Hematopoietic multipotent progenitor cell treated with erythropoietin and hydrocortisone succinate and interleukin-3 and kit ligand, for 6 days (in vitro differentiated cells): ENCODE measurements at places on chromosomes 1 and 21.

- DNase-seq: no peak
Observed at GRCh38 chr1:201706109-201706508, 122.8 kb upstream of the IPO9 start.

- no peak for DNase-seq
Observed at GRCh38 chr21:25494804-25495203, 112.5 kb downstream of the MRPL39 start.

DNA sequence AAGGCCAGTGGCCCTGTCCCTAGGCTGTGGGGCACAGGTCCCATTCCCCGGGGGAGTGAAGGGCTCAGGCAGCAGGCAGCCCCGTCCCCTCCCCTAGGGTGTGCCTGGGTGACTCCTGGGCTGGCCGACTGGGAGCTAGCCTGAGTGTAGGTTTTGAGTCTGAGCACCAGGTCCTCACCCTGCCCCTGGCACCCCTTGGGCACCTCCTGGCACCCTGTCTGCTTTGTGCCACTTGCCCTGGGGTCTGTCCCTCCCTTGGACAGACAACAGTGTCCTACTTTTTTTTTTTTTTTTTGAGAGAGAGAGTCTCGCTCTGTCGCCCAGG is 24.2 kb downstream of the RRP1 start:
- DNase-seq: no peak

DNA sequence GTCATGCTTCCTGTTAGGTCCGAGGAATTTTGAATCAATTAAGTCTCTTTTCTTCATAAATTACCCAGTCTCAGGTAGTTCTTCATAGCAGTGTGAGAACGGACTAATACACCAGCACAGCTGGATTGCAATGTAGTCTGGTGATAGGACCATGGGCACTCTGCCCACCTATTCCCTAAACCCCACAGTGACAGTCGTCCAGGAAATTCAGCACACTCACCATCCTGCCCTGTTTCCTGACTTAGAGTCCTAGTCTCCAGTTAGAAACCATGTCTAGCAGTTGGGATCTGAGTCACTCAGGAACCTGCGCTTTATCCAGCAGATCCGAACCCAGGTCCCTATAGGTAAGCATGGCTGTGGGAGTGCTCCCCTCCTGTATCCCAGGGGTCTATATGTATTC is 149.3 kb upstream of the TNR start:
- no peak for DNase-seq

DNA sequence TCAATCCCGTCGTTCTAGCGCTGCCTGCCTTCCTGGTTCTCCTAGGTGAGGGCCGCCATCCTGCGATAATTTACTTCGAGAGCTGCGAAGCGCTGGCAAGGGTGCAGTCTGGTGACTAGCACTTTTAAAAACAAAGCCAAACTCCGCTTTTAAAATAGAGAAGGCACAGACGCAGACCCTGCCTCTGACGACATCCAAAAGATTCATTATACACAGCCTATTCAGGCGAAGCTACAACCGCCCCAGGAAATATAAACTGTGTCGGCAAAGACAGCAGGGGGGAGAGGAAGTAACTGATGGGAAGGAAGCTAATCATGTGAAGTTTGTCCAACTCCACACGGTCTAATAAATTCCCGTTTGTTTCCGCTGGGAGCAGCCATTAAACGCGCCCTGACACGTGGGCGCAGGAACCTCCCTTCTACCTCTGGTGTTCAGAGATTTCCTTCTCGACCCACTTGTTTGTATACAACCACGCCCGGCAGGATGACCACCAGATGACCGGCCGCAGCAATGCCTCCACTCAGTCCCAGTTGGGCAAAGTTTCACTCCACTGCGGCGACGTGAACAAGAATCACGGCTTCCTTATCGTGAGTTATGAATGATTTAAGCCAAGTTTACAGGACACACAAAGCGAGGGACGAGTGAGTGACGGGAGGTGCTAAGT is 1.3 kb downstream of the GNG12 start:
- DNase-seq: no peak

DNA sequence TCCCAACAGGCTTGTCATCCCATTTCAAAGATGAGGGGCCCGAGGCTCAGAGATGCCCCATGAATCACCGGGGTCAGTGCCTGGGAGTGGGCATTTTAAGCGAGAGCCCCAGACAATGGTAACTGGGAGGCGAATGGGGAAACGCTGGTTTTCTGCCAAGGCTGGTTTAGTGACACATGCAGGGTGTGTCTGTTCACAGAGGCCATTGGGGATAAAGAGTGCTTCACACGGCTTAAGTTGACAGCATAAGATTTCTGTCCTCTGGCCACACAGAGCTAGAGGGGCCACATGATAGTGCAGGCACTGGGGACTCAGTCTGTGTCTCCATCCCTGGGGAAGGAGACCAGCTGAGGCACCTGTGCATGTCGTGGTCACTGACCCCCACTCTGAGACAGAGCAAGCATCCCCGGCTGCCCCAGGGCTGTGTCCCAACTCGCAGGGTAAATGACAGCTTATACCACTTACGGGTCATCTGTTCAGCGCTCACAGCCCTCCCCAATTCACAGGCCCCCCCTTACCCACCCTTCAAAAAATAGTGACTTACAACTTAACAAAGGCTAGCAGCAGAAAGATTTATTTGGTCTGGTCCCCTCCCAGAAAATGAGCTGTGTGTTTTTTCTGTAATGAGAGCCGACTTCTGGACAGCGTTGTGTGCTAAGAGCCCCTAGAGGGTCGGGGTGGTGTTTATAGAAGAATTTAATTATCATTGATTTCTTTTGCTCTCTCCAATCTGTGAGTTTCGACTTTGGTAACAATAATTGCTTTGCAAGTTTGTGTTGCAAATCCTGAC is 34.9 kb upstream of the ARHGEF16 start:
- DNase-seq: no peak

GRCh38 chr1:112723511-112723839 is 8.3 kb upstream of the PPM1J start:
- no peak for DNase-seq

- DNase-seq: no peak
Observed at GRCh38 chr1:2431103-2431502, 18.7 kb upstream of the PEX10 start.

DNA sequence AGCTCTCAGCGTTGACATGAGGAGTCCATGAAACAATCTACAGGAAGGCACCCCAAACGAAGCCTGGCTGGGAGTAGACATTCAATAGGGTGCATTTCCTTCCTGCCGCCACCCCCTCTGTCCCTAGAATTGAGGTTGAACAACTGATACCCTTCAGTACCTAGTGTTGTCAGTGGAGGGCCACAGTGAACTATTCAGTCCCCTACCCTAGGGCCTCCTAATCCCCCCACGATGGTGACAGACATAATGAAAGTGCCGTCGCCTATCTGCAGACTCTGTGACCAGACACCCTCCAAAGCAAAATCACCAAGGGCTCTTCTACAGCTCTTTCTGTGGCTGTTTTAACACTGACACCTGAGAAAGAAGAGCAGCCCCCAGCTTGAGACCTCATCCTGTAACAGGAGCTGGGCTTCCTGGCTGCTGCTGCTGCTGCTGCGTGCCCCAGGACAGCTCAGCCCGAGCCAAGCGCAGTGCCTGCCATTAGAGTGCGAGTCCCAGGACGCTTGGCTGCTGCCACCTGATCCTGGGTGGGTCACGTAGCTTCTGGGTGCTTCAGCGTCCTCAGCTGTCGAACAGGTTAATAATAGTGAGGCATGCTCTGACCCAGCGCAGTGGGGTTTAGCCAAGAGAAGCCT is 183.0 kb downstream of the ZBTB18 start:
- no peak for DNase-seq
